ENCODE measurements at places on chromosomes 4 and X.

DNA sequence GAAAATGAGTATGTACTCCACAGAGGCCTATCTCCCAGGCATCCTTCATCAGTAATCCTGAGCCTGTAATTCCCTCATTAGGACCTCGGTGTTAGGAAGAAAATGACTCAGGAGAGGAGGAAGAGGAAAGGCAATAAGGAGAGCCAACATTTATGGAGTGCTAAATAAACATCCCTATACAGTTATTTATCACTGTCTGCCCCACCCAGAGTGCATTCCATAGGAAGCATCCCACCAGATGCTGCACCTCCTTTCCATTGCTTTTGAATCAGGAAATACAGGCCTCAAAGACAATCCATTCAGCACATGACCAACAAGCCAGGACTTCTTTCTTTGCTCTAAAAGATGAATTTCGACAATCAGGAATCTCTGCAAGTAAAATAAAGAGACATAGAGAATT, 47.6 kb downstream of the USP38 start:
- no peak for DNase-seq

GRCh38 chr4:77773101-77773500, 46.1 kb downstream of the CNOT6L start:
- DNase-seq = no peak

- DNase-seq = peak; percentile 69
These were observed at the start of gene RAP2C for GRCh38 chrX:132219343-132219768. RAP2C (minus strand) TSS chrX:132219447; CDS start chrX:132217268, 2,179 bp downstream.

DNA sequence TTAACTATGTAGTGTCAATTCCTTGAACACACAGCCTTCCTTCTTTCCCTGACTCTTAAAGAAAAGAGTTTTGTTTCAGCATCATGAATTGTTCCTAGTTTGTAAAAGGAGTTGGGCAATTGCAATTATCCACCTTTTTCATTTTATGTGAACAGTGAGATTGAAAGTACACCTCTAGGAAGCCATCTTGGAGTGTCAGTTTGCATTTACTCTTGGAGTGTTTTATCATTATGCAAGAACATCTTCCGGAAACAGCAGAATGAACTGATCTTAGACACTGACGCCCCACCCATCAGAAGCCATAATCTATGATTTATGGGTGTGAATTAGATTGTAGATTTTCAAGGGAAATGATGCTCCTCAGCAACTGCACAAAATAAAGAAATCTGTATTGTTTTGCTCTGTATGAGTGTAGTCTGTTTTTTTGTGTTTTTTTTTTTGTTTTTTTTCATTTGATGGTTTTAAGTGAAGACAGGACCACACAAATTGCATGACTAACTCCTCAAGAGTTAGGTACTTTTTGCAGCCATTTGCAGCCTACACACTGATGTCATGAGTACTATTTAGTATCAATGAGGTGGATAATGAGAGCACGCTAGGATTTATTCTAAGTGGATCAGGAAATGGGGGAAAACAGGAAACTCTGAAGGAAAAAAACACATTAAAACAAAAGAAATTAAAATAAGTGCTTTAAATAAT, 19.5 kb upstream of the FGF2 start:
- DNase-seq = no peak

DNA sequence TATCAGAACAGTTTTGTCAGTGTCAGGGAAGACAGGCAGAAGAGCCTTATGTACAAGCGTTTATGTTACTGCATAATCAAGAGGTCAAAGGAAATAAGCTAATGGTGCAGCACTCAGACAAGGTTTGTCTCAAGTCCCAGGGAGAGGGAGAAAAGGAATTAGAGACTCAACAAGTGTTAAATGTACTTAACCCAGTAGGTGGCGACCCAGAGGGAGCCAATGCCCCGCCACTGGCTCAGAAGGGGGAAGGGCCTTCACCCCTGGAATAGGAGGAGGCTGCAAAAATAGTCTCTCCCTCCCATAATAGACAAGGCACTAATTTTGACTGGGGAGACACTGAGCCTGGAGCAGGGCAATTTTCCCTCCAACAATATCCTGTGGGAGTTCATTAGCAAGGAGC, 14.1 kb upstream of the PAPSS1 start:
- DNase-seq = no peak

DNA sequence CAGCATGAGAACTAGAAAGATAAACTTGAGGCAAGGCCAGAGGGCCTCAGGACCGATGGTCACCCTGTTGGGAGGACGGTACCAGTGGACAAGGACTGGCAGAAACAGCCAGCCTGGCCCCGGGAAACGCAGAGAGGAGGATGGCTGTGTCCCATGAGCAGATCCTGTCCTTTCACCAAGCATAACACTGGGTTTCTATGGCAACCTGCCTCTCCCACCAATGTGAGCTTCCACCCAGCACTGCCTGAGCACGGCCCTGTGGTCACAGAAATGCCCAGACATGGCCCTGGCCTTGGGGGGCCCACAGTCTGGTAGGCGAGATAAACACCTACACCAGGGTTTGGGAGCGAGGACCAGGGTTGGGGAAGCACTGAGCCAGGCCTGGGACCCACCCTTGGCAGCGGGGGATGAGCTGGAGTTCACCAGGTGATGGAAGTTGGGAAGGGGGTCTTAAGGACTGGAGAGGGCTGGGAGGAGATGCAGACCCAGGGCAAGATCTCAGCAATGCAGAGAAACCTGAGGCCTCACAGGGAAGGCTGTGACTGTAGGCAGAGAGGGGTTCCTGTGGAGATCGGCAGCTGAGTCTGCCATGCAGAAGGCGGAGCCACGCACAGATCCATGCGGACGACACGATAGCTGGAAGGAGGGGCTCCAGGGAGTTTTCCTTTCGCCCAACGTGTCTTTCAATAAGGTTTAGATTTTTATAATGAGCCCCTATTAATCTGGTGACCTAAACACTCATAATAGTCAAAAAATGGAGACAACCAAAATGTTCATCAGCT, 32.7 kb upstream of the CRMP1 start:
- no peak for DNase-seq

- DNase-seq = no peak
These were observed 743.8 kb upstream of the ATOH1 start for GRCh38 chr4:93084599-93085305.

DNA sequence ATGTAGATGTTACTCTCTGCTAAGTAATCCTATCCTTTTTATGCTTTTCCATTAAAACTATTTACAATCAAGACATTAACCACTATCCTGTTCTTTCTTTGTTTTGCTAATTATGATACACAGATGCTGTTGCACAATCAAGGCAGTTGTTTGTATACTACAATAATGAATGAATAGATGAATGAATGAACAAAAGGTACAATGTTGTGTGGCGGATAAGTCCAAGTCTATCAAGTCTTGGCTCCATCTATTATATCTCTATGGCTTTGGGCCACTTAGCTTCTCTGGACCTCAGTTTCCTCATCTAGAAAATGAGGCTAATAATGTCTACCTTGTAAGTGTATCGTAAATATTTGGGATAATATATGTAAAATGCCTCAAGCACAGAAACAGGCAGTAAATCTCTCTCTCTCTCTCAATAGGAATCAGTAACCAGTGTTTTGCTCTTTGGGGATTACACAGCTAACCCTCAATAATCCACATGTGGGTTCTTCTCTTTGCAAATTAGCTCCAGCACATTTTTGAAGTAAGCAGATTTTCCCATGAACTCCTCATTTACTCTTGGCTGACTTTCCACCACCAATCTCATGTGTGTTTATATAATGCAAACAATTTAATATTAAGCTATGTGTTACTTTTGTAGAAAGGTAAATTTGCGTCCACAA, 27.8 kb upstream of the TSPAN5 start:
- DNase-seq = no peak

- DNase-seq = no peak
These were observed 48.4 kb downstream of the MAGEB17 start for GRCh38 chrX:16215660-16216059.

DNA sequence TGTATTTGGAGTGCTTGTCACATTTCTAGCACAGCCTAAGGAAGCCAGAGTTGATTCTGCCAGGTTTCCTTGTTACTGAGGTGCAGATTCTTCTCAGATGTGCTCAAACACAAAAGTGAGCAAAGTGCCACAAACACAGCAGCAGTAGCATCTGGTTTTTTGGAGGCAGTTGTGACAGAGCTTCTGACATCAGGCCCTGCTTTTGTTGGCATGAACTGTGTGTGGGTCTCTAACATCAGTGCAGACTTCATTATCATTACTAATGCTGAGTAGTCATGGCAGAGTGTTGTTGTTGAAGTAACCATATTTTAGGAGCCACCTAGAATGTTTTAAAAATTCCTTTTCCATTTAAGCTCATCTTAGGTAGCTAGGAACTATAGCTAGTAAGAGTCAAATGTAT, 656.6 kb downstream of the ANKRD50 start:
- DNase-seq = no peak

GRCh38 chr4:183588169-183588675, 70.8 kb downstream of the RWDD4 start:
- no peak for DNase-seq

- DNase-seq = no peak
These were observed 295.7 kb downstream of the GPAT3 start for GRCh38 chr4:83831588-83831987.

DNA sequence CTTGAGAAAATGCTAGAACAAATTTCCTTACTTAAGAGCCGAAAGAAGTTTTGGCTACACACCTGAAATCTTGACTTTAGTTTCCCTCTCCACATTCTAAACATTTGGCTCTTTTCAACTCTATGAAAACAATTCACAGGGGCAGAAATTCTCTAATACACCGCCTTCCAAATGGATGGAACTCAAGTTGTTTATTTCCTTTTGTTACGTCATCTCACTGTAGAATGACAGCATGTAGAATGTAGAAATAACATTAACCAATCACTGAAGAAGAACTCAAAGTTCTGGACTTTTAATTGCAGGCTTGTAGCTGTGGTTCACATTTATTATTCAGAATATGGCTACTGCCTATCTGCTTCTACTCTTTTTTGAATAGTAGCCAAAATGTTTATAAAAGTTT, 1.9 kb downstream of the DMP1 start:
- no peak for DNase-seq

DNA sequence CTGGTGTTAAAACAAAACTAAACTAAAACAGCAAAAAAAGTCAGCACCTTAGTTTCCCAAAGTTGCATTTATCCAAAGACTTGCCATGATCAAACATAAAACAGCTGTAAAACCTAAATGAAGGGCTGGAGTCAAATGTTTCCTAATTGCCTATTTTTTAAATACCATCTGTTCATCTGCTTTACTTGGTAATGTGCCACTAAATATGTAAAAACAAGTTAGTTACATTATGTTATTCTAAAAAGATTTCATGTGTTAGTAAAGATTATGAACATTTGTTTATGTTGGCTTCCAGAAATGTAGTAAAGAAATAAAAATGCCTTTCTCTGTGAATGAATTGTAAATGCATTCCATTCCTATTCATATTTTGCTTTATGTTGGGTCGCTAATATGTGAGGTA, 977.8 kb downstream of the FSTL5 start:
- DNase-seq = no peak

DNA sequence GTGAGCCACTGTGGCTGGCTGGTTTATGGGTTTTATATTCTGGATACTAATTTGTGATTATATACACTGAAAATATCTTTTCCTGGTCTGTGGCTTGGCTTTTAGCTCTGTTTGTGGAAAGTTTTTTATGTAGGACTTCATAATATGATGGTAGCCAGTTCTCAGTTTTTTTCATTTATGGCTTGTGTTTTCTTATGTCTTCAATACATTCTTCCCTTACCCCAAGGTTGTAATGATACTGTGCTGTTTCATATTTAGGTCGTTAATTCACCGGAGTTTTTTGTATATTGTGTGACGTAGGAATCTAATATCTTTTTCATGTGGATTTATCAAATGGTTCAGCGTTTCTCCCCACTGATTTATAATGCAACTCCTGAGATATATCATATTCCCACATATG, 6.6 kb downstream of the ZFX start:
- DNase-seq = no peak

DNA sequence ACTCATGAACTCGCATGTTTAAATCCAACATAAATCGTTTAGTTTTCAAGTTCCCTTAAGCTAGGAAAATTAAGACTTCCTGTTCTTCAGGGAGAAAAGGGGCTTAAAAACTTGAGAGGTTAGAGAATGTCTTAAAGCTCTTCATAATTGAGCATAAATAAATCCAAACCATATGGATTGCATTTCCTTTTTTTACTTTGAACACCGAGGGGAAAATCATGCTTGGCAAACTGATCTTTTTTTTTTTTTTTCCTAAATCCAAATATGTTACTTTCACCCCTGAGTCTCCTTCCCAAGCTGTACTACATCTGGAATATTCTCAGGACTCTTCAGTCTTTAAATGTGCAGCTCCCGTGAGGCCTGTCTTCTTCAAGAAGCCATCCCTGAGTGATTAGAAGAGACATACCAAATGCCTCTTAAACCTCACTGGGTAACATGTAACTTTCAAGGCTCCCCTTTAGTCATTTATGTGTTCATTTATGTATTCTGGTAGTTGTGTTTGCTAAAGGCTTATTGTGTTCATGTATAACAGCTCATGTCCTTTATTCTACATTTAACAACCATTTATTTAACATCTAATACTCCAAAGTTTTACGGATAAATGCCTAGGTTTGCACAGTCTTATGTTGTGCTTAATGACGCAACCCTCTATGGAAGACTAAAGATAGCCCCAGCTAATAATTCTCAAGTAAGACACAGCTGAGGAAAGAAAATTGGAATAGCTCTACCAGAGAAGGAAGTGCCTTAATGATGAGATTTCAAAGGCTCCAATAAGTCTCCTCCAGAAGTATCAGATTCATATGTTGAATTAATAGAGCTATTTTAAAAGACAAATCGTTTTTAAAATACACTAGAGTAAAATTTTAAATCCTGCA, 107.0 kb downstream of the AGTR2 start:
- DNase-seq = no peak

DNA sequence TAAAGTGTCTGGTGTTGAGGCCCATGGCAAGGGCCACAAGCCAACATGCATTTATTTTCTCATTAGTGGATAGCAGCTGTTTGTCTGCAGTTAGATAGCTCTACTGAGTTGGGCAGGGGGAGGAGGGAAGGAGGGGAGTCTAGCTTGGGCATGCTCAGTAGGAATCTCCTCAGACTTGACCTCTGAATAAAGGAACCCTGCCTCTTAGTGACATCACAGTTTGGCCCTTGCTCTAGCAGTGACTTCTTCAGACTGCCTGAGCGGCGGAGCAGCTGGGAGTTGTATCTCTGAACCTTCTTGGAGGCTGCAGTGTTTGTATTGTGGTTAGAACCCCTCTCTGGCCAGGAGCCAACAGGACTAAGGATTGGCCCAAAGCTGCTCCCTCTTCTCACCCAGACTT, 57.4 kb downstream of the BCORL1 start:
- no peak for DNase-seq

DNA sequence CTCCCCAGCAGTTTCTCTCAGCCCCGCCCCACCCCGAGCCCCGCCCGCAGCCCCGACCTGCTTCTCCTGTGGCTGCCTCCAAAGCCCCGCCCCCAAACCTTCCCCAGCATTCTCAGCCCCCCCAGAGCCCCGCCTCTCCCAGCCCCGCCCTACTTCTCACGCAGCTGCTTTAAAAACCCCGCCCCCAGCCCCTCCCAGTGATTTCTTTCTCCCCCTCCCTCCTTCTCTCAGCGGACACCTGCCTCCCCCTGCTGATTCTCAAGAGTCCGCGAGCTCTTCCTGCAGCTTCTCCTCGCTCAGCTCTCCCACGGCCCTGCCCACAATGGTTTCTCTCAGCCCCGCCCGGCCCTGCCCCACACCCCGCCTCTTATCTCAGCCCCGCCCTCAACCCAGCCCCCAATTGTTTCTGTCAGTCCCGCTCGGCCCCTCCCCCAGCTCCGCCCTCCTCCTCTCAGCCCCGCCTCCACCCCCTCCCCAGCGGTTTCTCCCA, 636 bp upstream of the EOLA1 start:
- DNase-seq = peak; percentile 88

GRCh38 chr4:172124656-172125308, 311.6 kb downstream of the GALNTL6 start:
- DNase-seq = no peak

GRCh38 chr4:80024335-80024734, 48.7 kb downstream of the ANTXR2 start:
- DNase-seq = no peak
